Germinal center (tissue), 1 donor: ENCODE measurements at places on chromosomes 7 and 10.

GRCh38 chr10:128926711-128927110, 540.3 kb upstream of the MGMT start:
- no peak for DNase-seq

- DNase-seq = no peak
Measured at GRCh38 chr7:98868450-98868849, 1.4 kb downstream of the TMEM130 start.

- DNase-seq = no peak
Measured at GRCh38 chr7:130943981-130944380, 210.0 kb upstream of the KLF14 start.

DNA sequence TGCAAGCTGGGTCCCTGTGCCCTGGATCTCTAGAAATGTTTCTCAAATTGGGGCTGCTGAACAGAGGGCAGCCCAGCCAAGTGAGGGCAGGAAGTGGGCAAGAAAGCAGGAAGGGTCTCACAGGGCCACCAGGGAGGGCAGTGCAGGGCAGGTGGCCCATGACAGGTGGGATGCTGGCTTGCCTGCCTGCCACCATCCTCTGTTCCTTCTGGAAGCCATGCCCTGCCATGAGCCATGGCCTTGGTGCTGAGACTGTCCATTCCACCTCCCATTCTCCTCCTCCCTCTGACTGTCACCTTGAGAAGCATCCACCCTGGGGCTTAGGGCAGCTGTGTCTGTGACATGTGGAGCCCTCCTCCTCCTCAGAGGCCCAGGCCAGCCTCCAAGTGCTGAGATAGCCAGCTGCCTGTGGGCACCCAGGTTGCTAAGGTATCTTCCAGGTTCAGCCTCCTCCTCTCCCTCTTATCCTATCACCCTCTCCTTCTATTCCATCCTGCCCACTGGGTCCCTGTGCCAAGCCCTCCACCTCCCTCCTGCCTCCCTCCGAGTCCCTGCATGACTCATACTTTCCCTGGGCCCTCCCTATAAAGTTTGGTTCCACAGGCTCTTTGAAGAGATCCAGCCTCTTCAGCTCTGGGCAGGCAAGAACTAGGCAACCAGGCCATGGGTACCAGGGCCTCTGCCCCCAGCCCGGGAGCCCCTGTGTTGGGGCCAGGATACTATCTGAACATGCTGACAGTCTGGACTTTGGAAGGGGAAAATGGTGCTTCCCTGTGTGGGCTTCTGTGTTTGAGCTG, 1.3 kb downstream of the VSIR start:
- DNase-seq = no peak

- no peak for DNase-seq
Measured at GRCh38 chr10:130638991-130639390, 502.8 kb downstream of the GLRX3 start.

- DNase-seq = no peak
Measured at GRCh38 chr10:129330211-129330610, 136.8 kb upstream of the MGMT start.

GRCh38 chr7:155721056-155721455, 76.6 kb downstream of the RBM33 start:
- no peak for DNase-seq

- no peak for DNase-seq
Measured at GRCh38 chr7:3984456-3984855, 683.4 kb downstream of the SDK1 start.

DNA sequence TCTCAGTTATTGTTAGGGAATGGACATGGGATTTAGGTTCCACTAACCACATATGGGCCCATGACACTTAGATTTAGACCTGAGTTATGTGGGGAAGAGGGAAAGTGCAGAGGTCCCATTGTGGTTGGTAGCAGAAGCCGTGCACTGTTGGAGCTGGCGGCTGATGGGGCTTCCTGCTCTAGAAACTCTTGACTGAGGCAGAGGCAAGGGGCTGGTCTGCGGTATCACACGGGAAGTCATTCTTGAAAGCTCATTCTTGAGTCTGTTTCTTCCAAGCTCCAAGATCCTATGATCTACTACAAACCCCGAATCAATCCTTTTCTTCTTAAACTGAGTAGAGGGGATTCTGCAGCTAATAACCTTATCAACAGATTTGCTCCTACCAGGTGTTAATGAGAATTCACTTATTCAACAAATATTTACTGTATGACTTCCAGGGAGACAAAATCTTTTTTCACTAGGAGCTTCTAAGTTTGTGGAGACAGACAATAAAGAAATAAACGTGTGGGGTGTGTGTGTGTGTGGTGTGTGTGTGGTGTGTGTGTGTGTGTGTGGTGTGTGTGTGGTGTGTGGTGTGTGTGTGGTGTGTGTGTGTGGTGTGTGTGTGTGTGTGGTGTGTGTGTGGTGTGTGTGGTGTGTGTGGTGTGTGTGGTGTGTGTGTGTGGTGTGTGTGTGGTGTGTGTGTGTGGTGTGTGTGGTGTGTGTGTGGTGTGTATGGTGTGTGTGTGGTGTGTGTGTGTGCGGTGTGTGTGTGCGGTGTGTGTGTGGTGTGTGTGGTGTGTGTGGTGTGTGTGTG, 57.1 kb downstream of the AOC1 start:
- no peak for DNase-seq

GRCh38 chr7:128117691-128118090, 86.5 kb upstream of the LRRC4 start:
- peak; percentile 44 for DNase-seq

DNA sequence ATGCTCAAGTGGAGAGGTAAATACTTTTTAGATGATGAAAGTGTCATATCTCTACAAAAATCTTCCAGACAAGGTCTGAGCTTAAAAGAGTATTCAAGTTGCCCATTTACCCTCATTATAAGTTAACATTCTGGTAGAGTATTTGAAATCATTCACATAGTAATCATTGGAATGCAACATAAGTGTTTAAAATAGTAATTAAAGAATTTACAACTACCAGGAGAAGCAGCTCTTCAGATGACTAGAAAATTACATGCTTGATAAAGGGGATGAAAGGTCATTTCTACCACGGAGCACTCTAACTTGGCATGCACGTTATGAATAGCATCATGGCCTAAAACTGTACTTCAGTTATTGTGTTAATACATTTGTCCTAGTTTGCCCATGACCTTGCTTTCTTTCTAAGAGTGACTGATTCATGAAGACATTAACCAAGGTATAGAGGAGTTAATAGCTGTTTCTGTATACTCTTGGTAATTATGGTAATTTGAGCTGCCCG, 120.0 kb downstream of the SEMA3E start:
- no peak for DNase-seq

DNA sequence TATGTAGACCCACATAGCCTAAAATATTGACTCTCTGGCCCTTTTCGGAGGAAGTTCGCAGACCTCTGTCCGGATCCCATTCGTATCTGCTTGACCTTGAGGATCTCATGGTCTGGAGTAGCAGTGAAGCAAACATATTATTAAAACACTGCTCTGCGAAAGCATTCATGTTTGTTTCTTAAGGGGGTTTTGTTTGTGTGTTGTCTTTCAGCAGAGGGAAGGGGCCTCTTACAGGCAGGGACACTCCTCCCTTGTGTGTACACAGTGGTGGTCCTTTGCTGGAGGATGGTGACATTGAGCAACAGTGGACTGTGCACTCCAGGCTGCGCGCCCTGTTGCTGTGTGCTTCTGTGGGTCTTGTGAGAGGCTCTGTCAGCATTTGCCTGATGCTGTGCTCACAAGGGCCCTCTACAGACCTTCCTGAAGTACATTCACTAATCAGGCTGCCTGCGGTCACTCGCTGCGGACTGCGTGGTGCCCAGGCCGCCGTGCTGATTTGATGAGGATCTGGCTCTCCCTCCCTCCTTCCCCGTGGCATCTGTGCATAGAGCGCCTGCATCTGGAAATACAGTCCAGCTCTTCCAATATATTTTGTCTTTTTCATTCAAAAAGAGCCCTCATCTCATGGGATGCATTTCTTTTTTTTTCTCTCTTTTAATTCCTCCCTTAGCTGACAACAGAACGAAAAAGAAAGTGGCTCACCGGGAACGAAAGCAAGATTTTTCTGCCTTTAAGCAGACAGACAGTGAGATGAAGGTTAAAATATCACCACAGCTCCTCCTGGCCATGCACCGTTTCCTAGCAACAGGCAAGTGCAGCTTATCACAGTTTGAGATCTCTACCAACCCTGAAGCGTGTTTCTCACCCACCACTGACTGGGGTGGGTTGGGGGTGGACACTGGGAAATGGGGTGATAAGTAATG, 135.8 kb downstream of the CNNM2 start:
- DNase-seq = no peak

DNA sequence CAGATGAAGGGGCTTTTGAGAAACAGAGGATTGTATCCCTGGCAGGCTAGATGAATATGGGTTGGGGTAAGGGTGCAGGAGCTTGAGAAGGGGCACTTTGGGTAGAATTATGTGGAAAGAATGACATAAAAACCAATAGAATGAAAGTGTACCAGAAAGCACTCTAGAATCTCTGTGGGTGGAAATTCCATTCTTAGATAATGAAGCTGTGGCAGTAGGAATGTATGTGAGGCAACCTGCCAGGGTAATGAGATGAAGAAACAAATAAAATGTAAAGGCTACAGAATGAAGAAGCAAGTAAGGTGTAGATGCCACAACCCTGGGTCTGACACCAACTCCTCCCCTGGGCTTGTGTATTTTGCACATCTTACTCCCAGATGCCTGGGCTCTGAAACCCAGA, 16.8 kb downstream of the NOBOX start:
- no peak for DNase-seq

DNA sequence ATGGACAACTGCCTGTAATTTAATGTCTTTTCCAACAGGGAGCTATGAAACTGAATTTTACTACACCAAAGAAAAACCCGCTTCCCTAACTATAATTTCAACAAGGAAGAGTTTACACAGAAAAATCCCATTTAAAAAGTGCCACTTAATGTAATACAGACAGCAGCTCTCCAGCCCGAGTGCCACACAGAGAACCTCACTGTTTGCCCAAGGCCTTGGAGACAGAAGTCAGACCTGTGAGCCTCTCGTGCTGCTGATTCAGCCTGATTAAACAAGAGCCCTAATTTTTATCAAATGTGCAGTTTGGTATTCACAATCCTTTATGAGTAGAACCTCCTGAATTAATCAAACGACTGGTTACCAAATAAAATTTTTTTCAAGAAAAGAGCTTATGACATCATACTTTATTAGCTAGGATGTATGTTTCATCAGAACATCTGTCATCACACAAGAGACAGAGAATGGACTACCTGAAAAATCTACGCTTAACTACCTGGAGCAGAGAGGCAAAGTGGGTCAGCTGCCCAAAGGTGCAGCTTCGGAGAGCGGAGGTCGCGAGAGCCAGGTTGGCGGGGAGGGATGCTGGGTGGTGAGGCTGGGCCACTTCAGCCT, 543.6 kb downstream of the SDK1 start:
- no peak for DNase-seq

- no peak for DNase-seq
Measured at GRCh38 chr7:74400420-74401136, 53.1 kb upstream of the GTF2IRD1 start.

GRCh38 chr10:31650010-31650409, 278.6 kb downstream of the ARHGAP12 start:
- no peak for DNase-seq

DNA sequence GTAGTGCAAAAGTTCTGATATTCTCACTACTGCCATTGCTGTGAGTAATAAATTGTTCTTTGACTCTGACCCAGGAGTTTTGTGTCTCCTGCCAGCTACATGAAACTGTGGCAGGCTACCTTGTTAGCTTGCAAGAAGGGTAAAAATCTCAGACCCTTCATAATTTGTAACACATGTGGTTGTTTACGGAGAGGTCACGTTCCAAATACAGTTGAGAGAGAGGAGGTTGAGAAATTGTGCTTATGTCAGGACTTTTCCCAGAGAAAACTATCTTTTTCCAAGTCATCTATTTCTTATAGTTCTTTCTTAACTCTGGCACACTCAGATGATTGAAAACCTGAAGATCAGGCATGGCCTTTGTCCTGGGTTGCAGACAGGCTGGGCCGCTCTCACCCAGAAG, 114.4 kb upstream of the SVIL start:
- DNase-seq = no peak

GRCh38 chr10:110797416-110797815, 74.3 kb upstream of the PDCD4 start:
- DNase-seq = no peak

DNA sequence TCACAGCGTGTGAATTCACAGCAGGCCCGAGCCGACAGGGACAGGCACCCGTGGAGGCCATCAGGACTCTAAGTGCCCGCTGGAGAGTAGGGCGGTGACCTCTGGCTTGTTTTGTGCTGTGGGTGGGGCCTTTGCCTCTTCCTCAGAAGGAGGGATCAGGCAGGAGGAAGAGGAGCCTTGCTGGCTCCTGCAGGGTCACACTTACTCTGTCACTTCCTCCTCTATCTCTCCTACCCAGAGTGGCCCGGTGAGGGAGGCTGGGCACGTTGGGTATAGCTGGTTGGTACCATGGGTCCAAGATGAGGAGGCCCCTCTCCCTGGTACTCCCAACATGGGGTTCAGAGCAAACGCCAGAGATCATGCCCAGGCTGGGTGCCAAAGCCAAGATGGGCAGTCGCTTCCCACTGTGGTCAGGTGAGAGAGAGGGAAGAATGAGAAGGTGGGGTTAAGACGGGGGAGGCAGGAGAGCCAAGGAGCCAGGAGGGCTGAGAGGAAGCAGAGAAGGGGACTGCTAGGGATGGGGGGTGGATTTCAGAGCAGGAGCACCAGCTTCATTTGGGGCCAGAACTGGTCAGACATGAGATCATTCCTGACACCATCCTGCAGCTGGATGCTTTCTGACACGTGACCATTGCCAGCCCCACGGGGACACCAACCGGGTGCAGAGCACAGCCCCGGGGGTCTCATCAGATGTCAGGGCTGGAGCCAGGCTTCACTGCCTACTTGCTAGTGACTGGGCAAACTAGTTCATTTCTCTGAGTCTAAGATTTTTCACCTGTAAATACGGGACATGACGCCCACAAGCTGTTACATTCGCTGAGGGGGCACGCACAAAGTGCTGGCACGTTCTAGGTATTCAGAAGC, 54.8 kb upstream of the CACUL1 start:
- DNase-seq = no peak

- DNase-seq = no peak
Measured at GRCh38 chr7:13386741-13387140, 602.7 kb downstream of the ETV1 start.

DNA sequence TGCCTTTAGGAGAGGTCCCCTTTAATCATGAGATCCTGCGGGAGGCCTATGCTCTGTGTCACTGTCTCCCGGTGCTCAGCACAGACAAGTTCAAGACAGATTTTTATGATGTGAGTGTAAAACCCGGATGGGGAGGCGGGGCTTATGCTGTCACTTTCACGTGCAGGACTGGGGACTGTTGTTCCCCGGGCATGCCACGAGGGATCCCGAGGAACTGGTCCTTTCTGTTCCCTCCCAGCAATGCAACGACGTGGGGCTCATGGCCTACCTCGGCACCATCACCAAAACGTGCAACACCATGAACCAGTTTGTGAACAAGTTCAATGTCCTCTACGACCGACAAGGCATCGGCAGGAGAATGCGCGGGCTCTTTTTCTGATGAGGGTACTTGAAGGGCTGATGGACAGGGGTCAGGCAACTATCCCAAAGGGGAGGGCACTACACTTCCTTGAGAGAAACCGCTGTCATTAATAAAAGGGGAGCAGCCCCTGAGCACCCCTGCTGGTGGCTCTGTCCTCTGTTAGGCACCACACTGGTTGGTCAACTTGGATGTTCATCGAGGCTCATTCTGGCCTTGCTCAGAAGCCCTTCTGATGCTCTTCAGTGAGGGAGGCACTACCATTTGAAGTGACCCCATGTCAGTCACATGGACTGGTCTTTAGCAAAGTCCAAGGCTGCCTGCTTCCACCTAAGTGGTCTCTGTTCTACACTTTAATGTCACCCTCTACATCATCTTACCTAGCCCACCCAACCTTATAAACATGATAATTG, 2.8 kb downstream of the COPS6 start:
- no peak for DNase-seq
